Endothelial cell (in vitro differentiated cells): ENCODE measurements at places on chromosomes 1 and 21.

- DNase-seq: no peak
Measured at GRCh38 chr1:223386013-223386412, 7.2 kb upstream of the CCDC185 start.

DNA sequence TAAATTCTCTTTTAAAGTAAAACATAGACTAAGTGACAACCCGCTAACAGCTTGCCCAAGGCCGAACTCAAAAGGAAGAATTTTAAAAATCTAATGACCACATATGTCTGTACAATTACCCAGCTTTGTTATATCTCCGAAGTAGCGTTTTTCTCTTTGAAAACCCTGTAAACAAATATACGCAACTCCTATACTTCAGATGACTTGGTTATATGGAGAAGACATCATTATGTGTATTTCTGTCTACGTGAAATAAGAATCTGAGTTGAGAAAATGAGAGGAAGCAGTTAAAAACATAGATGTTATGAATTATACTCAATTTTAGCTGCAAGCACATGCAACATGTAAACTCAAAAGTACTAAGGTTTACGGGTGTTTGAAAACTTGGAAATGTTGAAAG, 2.0 kb downstream of the PBX1 start:
- no peak for DNase-seq

DNA sequence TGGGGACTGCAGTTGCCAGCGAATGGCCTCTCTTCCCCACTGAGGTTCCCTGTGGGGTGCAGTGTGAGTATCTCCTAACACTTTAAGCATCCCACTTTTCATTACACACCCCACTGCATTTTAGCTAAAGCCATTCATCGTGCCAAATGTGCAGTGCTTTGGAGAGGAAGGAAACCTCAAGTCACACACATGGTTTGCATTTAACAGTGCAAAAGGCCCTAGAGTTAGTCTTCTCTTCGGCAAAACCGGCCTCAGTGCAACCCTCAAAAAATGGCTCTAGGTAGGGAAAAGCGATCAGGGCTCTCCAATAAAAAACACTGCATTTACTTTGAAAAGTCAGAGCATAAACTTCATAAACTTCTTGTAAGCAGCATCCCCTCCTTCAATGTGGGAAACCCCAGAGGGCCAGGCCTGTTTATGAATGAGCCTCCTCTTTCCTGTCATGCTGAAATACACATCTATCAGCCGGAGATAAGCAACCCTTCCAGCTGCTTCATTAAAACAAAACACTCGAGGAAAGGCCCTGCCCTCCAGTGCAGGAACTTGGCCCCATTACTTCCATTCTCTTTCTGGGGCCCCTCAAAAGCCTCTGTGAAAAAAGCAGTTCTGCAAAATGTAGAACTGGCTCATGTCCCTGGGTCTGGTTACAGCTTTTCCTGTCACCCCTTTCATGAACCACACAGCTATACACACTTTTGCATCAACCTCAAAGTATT, 184.0 kb downstream of the CDC7 start:
- DNase-seq: no peak

DNA sequence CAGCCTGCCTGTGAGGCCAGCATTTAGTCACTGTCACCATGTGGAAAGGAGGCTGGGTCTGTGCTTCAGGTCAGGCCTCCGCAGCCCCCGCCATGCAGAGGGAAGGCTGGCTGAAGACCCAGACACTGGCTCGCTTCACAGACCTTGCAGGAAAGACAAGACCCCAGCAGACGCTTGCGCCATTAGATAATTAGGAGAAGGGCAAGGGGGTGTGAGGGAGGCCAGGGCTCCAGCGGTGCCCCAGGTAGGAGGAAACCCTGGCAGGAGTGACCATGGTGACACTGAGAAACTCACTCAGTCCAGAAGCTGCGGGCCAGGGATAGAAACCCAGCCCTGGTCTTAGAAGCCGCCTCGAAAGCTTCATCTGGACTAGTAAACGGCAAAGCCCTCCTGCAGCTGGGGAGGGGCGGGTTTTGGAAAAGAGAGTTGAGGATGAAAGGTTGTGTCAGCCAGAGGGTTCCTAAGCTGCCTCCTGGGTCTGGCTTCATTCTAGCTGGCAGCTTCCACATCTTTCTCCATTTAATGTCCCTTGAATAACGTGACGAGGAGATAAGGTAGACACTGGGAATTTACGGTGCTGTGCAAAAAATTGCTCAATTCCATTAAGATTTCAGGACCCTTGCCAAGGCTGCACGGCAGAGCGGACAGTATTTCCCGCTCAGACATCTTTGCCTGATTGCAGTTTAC, 294.1 kb upstream of the VAMP3 start:
- no peak for DNase-seq

DNA sequence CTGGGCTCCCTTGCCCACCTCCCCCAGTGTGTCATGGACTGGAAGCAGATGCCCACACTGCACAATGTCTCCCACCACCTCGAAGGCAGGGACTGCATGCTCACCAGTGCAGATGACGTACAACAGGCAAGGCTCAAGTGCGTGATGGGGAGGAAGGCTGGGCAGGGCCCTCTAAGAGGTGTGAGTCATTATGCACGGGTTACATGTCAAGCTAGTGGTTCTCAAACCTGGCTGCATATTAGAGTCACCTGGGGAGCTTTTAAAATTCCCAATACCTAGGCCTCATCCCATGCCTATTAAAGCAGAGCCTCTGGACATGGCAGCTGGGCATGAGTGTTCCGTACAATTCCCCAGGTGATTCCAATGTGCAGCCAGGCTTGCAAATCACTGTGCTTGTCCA, 137.9 kb upstream of the NGF start:
- DNase-seq: no peak

DNA sequence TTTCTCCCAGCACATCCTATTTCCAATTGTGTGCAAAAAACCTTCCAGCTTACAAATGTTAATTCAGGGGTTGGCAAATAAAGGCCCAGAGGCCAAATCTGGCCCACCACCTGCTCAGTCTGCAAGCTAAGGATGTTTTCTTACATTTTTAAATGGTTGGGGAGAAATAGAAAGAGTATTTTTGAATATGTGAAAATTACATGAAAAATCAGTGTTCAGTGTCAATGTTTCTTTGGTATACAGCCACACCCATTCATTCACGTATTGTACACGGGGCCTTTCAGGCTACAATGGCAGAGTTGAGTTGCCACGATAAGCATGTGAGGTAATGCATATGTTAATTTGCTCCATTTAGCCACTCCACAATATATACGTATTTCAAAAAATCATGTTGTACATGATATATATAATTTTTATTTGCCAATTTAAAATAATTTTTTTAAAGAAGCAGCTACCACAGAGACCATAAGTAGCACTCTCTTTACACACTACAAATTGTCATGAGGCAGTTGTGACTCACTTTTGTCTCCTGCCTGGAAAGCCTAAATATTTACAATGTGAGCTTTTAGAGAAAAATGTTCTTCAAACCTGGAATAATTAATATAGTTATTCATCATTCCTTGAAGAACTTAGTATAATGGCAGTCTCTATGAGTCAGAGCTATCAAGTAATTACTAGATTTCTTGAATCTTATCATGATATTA, 189.6 kb downstream of the SMYD3 start:
- no peak for DNase-seq

DNA sequence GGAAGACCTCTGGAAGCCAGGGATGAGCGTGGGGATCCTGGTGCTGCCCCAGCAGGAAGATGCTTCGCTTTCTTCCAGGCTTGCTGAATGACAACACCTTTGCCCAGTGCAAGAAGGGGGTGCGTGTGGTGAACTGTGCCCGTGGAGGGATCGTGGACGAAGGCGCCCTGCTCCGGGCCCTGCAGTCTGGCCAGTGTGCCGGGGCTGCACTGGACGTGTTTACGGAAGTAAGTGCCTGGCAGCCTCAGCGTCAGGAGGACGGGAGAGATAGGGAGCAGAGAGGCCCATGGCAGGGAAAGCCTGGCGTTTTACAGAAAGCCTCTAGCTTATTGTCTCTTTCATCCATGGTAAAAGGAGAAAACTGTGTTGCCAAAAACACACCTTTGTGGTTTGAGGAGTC, 23.5 kb downstream of the PHGDH start:
- no peak for DNase-seq

DNA sequence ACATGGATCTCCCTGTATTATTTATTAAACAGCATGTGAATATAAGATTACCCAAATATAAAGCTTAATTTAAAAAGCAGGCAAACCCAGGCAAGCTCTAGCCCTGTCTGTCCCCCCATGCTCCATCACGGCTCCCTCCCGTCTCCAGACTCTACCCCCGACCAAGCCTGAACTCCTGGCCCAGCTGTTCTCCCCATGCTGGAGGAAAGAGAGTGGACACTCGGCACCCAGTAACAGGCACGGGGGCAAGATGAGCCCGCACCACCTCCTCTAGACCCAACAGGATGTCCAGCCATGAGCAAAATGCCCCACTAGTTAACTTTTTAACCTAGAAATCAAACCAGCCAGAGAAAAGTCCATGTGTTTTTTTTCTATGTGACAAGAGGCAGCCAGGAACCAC, 19.3 kb downstream of the SLC19A1 start:
- no peak for DNase-seq

GRCh38 chr1:212628813-212629415, 20.4 kb downstream of the ATF3 start:
- DNase-seq: no peak

- no peak for DNase-seq
Measured at GRCh38 chr21:19523061-19523460, 1119.5 kb upstream of the TMPRSS15 start.

DNA sequence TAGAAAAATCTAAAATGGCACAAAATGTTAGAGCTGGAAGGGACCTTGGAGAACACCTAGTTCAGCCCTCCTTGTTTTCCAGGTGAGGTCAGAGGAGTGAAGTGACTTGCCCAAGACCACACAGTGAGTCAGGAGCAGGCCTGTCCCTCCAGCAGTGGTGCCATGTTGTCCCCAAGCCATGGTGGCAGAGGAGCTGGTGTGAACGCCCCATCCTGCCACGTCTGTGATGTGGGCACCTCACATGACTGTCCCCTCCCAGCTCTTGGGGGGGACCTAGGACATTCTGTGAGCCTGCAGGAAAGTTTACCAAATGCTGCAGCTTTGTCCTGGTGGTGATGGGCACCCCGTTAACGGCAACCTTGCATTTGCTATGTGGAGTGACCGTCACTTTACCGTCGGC, 66.2 kb downstream of the SCCPDH start:
- DNase-seq: no peak

- DNase-seq: no peak
Measured at GRCh38 chr1:83029050-83029449, 969.9 kb downstream of the TTLL7 start.

GRCh38 chr1:183886853-183887252, 81.9 kb downstream of the RGL1 start:
- DNase-seq: no peak

- DNase-seq: no peak
Measured at GRCh38 chr1:205003358-205004131, 39.5 kb upstream of the CNTN2 start.

DNA sequence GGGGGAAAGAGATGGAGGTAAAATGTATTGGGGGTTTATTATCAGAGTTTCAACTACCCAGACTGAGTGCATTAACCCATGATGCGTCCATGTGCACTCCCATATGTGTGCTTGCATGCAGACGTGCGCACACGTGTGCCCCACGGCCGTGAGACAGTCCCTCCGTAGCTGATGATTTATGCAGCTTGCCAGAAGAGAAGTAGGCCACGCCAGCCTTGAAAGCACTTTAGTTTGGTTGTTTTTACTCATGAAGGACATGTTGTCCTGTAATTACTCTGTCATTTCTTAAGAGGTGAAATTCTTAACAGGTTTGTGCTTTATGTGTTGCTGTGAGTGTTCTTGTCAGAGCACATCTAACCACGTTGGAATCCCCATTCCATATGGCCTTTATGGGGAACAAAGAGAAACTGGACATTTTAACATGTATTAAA, 467.8 kb downstream of the LMO4 start:
- no peak for DNase-seq

DNA sequence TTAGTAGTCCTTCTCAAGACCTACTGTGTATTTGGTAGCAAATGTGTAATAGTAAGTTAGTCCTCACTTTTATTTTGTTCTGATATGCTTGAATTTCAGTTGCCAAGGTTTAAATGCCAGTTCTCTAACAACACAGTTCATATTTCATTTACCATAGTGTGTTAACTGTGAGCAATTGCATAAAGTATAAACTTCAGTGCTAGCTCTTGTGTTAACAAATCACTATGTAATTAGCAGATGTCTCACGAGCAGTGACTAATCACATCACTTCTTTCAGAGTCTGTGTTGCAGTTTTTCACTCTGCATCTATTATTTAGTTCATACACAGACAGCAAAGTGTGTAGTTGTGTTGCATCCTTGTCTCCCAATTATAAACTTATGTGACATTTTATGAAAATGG, 47.8 kb downstream of the ZMYM4 start:
- no peak for DNase-seq

DNA sequence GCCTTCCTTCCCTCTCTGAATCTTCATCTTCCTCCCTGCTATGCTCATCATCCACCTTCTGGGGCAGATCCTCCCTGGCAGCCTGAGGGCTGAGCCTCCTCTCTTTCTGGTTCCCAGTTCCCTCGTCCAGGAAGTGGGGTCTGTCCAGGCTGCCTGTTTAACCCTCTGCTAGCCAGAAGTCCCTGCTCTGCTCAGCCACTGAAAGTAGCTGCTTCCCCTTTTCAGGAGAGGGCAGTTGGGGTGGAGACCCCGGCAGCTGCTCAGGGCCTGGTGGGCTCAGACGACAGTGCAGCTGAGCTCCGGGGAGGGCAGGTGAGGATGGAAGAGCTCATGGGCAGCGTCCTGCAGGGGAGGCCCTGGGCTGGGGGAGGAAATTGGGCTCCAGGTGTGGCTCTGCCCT, 43.1 kb upstream of the ETV3 start:
- DNase-seq: no peak

GRCh38 chr1:246292571-246292970, 214.5 kb downstream of the SMYD3 start:
- no peak for DNase-seq

DNA sequence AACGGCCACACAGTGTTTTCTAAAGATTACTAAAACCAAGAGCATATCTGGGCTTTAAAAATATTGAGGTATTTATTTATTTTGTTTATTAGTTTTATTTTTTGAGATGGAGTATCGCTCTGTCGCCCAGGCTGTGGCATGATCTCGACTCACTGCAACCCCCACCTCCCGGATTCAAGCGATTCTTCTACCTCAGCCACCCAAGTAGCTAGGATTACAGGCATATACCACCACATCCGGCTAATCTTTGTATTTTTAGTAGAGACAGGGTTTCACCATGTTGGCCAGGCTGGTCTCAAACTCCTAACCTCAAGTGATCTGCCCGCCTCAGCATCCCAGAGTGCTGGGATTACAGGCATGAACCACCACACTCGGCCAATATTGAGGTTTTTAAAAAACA, 23.9 kb downstream of the TMCO4 start:
- no peak for DNase-seq

DNA sequence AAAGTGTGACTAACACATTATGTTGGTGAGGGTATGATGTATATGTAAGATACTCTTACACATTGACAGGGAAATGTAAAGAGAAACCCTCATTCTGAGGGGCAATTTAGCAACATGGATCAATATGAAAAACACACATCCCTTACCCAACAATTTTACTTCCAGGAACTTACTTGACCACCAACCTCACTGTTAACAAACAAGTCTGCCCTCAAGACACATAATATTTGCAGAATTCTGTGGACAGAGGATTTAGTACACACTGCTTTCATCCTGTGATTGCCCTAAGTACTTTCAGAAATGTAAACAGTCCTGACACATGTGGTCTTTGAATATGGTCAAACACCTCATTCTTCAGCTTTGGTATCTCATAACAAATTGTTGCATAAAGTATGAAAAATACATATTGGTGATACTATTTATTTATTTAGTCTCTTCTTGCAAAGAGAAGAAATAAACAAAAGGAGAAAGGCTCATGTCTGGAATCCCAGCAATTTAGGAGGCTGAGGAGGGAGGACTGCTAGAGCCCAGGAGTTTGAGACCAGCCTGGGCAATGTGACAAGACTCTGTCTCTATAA, 6.9 kb downstream of the USP48 start:
- no peak for DNase-seq
